ENCODE measurements at places on chromosomes 3 and 15.

DNA sequence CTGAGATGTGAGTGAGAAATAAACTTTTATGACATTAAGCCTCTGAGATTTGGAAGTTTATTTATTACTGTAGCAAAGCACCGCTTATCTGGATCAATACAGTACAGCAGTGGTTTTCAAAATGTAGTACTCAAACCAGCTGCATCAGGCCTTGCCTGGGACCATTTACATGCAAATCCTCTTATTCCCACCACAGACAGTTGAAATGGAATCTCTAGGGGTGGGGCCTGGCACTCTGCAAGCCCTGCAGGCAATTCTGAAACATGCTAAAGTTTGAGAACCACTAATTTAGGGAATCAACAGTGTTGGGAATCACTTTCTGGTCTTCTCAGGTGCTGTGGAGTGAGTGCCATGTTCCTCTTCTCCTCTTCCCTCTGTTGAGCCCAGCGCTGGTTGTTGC lies 77.8 kb upstream of the TAMM41 start:
- DNase-seq, result no peak

GRCh38 chr3:112011376-112011940 lies 12.7 kb downstream of the TAGLN3 start:
- no peak for DNase-seq

DNA sequence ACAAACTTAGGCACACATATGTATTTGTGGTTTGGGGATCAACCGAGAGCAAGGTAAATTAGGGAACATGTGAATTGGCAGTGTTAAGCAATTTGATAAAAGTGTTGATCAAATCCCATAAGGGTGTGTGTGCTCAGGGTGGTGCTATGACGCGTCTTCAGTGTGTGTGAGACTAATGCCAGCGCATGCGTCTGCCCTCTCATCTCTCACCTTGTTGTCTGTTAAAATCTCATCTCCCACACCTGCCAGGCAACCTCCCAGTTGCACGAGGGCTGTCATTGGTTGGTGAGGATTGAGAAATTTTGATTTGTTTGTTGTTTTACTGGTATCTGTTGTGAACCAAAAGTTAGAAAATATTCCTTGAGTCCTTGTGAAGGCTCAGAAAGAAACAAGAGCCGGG lies 137.2 kb upstream of the ICE2 start:
- DNase-seq, result no peak

GRCh38 chr3:159418571-159419526 lies 569.8 kb upstream of the IL12A start:
- no peak for DNase-seq

DNA sequence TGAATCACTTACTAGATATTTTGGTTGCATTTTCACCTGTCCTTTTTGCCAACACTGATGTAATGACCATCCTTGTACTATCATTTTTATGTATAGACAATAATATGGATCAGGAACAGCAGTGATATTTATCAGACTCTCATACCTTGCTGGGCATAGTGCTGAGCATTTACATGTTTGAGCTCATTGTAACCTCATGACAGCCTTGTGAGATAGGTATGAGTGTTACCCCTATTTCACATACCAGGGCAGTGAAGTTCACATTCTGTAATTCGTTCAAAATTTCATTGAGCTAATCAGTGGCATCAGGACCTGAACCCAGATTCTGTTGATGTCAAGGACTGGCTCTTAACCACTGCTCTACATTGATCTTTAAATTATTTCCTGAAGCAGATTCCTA lies 221.5 kb upstream of the TBL1XR1 start:
- DNase-seq, result no peak

GRCh38 chr15:58241872-58242271 lies 103.7 kb downstream of the AQP9 start:
- DNase-seq, result no peak

- no peak for DNase-seq
These were observed 51.7 kb downstream of the FAM174B start for GRCh38 chr15:92603743-92604470.

DNA sequence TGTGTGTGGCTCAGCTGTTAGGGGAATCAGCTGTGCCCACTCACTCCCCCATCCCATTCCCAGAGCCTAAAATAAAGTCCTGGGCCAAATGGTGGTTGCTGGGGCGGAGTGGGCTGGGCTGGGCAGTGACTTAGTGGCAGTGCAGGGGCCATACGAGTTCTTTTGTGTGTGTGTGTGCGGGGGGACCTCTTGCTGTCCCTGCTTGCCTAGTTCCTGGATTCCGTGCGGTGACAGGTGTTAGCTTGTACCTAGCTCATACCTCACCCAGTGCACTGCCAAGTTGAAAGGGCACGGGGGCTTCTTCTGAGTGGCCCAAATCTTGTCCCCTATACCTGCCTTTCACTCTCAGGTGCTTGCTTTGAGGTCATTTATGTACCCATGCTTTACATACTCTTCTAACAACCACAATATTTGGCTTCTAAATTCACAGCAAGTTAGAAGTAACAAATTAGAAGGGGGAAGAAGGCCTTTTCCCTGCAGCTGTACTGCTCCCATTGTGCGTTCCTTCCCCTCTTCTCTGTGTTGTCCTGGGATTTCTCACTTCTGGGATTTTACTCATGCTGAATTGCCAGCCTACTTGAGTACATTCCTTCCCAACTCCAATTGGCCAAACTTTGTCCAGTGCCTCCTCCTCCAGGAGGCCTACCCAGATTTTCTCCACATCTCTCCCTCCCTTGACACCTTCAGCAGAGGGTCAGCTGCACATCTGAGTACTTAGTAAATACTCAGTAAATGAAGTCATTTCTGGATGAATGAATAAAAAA lies 66.3 kb upstream of the POLG start:
- DNase-seq, result no peak

DNA sequence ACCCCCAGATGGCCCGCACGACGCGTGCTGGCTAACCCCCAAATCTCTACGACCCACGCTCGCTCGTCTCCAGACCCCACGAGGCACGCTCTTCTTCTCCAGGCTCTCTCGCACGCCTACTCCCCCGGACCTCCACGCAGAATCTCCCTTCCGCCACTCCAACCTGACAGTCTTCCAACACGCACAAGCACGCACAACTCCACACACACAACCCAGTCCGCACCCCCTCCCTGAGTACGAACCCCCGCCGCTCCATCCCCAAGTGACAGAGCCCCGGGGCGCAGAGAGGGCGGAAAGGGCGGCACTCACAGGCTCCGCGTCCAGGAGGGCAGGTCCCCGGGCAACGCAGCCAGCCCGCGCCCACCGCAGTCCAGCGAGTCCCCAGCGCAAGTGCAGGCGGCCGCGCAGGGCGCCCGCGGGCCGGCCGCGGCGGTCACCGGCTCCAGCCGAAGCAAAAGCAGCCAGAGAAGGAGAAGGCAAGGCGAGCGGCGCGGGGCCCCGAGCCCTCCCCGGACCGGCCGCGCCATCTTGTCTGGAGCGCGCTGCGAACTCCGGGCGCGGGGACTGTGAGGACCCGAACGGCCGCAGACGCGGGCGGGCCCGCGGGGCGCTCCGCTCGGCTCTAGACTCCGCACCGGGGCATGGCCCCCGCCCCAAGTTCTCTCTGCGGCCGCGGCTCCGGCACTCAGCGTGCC lies 794 bp downstream of the LRIG1 start:
- peak; percentile 47 for DNase-seq

GRCh38 chr15:60620708-60621107 lies 141.8 kb upstream of the ICE2 start:
- no peak for DNase-seq

DNA sequence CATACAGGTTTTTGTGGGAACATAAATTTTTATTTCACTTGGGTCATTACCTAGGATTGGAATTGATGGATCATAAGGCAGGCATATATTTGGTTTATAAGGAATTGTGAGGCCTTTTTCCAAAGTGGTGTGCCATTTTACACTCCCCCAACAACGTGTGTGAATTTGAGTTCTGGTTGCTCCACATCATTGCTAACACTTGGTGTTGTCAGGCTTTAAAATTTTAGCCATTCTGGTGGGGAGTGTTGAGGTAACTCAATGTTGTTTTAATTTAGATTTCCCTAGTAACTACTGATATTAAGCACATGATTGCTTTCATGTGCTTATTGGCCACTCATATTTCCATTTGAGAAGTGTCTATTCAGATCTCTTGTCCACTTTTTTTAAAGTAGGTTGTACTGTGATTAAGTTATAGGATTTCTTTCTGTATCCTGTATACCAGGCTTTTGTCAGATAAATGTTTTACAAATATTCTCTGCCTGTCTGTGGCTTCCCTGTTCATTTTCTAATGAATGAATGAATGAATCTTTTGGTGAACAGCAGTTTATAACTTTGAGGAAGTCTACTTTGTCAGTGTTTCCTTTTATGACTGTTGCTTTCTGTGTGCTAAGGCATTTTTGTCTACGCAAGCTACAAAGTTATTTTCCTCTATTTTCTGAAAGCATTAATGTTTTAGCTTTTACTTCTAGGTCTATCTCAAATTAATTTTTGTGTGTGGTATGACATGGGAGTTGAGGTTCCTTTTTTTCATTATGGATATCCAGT lies 17.9 kb upstream of the NR2C2 start:
- DNase-seq, result no peak

- no peak for DNase-seq
These were observed 136.9 kb downstream of the THSD4 start for GRCh38 chr15:71252044-71252739.

DNA sequence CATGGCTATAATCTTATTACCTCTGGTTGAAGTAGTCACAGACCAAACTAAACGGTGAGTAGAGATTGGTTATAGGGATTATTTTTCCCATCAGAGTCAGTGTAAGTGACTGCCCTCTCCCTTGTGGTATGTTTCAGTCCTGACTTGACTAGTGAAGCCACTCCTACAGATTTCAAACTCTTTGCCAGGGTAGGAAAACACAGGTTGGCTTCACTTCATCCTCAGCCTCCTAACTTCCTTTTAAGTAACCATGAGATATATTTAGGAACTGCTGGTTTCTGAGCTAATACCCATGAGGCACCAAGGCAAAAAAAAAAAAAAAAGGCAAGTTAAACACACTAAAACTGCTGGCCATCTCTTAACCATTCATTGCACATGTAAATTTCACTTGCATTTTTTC lies 349.2 kb upstream of the MCTP2 start:
- DNase-seq, result no peak

DNA sequence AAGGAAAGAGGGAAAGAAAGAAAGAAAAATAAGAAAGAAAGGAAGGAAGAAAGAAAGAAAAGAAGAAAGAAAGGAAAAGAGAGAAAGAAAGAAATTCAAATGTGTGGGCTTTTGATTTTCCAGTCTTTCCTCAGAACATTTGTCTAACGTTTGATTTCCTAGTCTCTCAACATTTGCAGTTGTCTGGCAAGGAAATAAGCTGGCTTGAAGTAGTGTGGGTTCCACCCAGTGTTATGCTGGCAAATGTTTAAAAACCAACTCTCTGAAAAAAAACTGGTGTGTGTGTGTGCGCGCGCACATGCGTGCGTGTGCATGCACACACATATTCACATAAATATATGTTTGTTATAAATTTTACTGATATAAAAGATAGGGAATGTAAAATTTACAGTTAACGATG lies 54.6 kb upstream of the C3orf49 start:
- DNase-seq, result no peak

GRCh38 chr15:92669432-92669831 lies 13.9 kb upstream of the FAM174B start:
- DNase-seq, result no peak

GRCh38 chr3:77296527-77296926 lies 256.6 kb downstream of the ROBO2 start:
- no peak for DNase-seq

- no peak for DNase-seq
These were observed 29.3 kb downstream of the BTD start for GRCh38 chr3:15630646-15631350.

- DNase-seq, result peak; percentile 86
These were observed 8.1 kb downstream of the PPM1M start for GRCh38 chr3:52253314-52254304.

- no peak for DNase-seq
These were observed 68.9 kb upstream of the ARL8B start for GRCh38 chr3:5053021-5053831.

- DNase-seq, result no peak
These were observed 188.5 kb downstream of the MAGI1 start for GRCh38 chr3:65850261-65850660.

DNA sequence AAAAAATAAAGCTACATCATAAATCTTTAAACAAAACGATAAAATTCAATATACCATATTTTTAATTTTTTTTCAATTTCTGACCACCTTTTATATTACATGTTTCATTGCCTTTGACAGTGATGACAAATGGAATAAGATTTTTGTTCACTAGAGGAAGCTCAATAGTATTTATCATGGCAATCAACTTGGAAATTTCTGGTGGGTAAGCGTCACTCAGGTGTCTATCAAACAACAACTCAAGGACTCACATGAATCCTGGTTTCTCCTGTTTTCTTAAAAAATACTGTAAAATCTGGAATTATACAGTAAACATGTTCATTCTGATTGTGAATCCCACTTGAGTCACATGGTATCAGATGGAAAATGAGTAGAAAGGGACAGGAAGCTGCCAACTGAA lies 782.2 kb downstream of the OTOL1 start:
- DNase-seq, result no peak

DNA sequence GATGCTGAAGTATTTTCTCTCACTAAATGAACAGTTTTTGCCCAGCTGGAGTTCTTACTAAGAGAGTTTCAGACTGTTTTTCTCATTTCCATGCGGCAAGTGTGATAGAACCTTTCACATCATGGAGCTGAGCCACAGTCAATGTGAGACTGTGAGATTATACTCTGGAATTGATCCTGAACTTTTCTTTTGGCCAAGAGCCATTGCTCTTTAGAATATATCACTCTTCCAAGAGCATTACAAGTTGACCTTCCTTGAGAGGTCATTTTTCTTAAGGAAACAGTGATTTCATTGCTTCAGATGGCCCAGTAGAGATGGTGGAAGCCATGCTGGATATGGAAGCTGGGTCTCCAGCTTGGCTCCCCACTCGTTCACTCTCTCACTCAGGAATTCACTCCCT lies 212.9 kb upstream of the UMPS start:
- no peak for DNase-seq

- no peak for DNase-seq
These were observed 10.4 kb upstream of the CLPX start for GRCh38 chr15:65195548-65195923.

- DNase-seq, result no peak
These were observed 8.7 kb downstream of the KIF7 start for GRCh38 chr15:89646416-89647141.

DNA sequence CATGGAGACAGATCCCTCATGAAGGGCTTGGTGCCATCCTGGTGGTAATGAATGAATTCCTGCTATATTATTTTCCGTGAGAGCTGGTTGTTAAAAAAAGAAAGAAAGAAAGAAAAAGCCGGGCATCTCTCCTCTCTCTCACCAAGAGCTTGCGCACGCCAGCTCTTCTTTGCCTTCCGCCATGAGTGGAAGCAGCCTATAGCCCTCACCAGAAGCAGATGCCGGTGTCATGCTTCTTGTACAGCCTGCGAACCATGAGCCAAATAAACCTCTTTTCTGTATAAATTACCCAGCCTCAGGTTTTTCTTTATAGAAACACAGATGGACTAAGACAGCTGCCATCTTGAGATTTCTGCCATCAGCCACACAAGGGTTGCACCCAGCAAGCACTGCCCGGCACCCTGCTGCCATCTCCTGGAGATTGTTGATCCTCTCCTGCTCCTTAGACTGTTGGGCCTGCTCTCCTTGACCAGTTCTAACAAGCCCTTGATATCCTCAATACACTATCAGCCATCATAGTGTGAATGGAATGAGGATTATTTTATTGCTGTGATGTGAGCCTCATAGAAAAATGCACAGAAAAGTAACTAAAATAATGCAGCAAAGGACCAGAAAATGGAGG lies 3.5 kb upstream of the AHSG start:
- no peak for DNase-seq

GRCh38 chr15:71939981-71940588 lies 129.7 kb downstream of the NR2E3 start:
- DNase-seq, result no peak

All from stimulated activated naive CD8-positive, alpha-beta T cell treated with anti-CD3 and anti-CD28 coated beads, Interleukin-15, amount 100 ng/mL, for 72 hours (primary cell).